ENCODE measurements at places on chromosomes 2 and 18. TPM values are rescaled to one million over a fixed set of nuclear protein-coding genes. Genes with fewer than 3 reads are reported as not detected.
A peak's percentile ranks its signal among the peaks of the same experiment; 100 is the strongest.

DNA sequence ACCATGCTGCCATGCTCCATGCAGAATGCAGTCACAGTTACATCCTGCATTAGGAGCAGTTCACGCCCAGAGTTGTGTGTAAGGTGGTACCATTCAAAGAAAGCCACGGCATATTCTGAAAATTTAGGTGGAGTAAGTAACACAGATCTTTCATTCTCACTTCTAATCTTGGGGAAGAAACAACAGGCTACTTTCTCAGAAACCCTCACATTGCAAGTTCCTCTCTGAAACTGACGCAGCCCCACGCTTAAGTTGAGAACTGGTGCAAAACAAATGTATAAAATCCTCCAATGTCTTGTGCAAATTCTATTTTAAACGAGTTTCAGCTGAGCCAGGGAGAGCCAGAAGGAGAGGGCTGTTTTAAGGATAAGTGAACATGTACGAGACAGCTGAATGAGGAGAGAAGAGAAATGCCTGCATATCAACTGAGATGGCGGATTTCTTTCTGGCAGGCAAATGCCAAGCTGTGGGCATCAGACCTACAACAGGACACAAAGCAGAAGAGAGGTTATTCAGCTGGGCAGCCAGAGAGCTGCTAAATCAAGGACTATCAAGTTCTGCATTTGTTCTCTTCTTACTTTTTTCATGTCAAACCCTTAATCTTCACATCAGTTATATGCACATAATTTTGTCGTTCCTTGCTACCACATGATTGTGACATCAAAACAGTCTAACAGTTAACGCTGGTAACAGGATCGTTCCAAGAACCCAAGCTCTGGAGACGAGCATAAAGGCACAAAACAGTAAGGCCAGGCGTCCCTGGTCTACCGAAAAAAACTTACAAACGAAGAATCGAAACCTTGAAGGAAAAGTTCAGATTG, 6.4 kb downstream of the ARL4C start:
- no peak overlapping the region for H3K27ac ChIP-seq
- no peaks in the 10 kb centered on the region for H3K4me1 ChIP-seq
- DNase-seq = no peak
- no peaks in the 10 kb centered on the region for H3K36me3 ChIP-seq

- H3K27me3 ChIP-seq = no peaks in the 10 kb centered on the region
- no peak overlapping the region for H3K27ac ChIP-seq
Observed at GRCh38 chr2:168545439-168546082, 89.5 kb downstream of the CERS6 start.

Gene CD226
- total RNA-seq = 6.4 TPM

- peak; percentile 97 for DNase-seq
- peaks cover 40% of the 10 kb centered on the region for H3K4me1 ChIP-seq
Observed at GRCh38 chr2:222655787-222656525, at the start of gene FARSB. Gene FARSB, minus strand, starts transcription at chr2:222656092. Its CDS starts 19 bp downstream, at chr2:222656073.

DNA sequence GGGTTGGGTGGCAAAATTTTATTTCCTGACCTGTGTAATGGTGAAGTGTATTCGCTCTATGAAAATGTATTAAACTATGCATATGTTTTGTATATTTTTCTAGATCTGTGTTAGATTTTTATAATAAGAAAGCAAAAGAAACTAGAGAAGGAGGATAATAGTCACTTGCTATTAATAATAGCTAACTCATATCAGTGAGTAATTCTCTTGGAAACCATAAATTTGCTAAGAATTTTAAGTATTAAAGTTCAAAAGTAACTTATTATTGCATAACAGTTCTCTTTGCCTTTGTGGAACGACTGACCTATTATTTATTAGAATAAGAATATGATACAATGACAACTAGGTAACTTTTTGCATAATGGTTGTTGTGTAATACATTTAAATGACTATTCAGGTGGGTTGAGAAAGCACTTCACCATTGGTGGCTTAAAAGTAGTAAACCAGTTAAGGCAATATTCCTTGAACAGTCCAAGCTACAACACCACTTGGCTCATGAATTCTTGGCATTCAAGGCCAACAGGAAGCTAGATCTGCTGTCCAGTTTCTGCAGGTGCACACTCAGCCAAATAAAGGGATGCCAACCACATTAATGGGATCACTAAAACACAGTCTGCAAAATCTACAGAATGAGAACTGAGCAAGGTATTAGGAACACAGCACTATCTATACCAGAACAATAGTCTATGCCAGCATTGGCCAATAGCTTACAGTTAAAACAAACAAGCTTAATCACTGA, 921.3 kb downstream of the CPS1 start:
- H3K36me3 ChIP-seq = no peaks in the 10 kb centered on the region
- H3K4me3 ChIP-seq = no peak overlapping the region
- no peaks in the 10 kb centered on the region for H3K4me1 ChIP-seq
- no peaks in the 10 kb centered on the region for H3K27me3 ChIP-seq
- DNase-seq = no peak

Gene TLX2
- total RNA-seq = 2.5 TPM

DNA sequence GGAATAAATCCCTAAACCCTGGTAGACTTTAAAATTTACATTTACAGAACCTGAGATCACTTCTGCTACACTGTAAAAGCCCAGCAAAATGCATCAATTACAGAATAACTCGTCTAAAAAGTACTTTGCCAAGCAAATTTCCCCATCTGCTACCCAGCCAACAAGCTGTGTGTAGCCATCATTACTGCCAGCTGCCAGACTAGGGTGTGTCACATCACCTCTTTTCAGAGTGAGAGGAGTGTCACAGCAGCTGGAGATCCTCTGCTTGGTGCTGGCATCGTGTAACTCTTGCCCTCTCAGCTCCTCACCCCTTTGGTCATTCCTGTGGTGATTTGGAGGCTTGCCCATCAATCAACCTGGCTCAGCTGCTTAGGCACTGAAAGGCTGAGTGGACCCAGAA, 340.4 kb upstream of the MMADHC start:
- H3K4me3 ChIP-seq = no peak overlapping the region
- no peaks in the 10 kb centered on the region for H3K27me3 ChIP-seq
- H3K27ac ChIP-seq = no peak overlapping the region
- DNase-seq = no peak
- H3K36me3 ChIP-seq = no peaks in the 10 kb centered on the region

DNA sequence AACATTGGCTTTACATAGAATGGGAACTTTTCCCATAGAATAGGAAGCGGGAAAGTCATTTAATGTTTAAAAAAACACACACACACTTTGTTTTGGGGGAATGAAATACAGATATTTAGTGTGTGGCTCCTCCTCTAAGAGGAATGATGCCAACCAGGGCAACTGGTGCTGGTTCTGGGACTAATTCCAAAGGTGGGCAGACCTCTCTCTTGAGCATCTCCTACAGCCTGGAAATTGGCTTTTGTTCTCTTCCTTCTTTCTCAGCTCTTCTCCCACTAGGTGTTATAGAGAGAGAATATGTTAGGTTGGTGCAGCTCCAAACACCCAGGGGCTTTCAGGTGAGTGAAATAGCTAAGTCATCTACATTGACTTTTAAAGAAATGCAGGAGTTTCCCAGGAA, 190.1 kb downstream of the RAD51AP2 start:
- H3K36me3 ChIP-seq = no peaks in the 10 kb centered on the region
- no peak overlapping the region for H3K27ac ChIP-seq
- H3K4me1 ChIP-seq = no peaks in the 10 kb centered on the region

Gene PRSS56
- total RNA-seq = not detected

GRCh38 chr18:69992776-69993175, 45.1 kb upstream of the CD226 start:
- H3K27me3 ChIP-seq = no peaks in the 10 kb centered on the region
- H3K27ac ChIP-seq = no peak overlapping the region
- no peak for DNase-seq
- H3K36me3 ChIP-seq = peaks cover 5% of the 10 kb centered on the region
- H3K4me1 ChIP-seq = no peaks in the 10 kb centered on the region
- H3K4me3 ChIP-seq = no peak overlapping the region

DNA sequence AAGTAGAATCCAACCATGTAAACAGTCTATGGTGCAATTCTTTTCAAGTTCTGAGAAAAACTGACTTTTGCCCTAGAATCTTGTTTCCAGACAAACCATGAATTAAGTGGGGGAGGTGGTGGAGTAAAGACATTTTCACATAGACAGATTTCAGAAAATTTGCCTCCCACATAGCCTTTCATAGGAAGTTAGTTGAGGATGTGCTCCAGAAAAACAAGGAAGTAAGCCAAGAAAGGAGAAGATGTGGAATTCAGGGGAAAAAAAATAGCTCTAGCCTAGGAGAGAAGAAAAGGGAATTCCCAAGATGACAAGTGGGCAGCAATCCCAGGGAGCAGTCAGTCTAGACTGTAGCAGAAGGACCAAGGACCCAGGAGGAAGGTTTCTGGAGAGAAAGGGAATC, 17.4 kb downstream of the RUFY4 start:
- DNase-seq = no peak
- no peak overlapping the region for H3K27ac ChIP-seq
- no peaks in the 10 kb centered on the region for H3K27me3 ChIP-seq

DNA sequence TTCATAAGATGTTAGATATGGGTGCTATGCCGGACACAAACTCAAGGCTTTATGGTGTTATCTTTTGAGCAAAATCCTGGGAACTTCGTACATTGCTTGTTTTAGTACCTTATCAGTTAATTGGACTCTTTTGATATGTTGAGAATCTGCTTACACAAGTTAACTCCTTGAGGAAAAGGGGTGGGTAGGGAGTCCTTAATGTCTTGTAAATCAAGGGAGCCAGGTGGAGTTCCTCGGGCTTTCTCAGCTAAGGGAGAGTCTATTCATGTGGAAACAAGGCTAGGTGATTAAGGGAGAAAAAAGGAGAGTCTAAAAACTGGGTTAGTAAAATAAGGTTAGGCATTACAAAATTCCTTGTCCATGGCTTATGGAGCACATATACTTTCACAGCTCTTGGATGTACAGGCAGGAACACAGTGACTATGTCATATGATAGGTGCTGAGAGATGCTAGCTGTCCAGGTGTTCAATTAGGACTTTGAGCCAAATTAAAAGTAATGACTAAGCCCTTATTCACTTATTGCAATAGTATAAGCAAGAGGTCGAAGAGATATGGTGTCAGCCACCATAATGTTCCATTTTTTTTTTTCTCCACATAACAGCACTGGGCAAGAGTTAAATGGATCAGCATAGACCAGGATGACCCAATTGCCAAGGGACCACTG, 59.5 kb upstream of the DYNAP start:
- H3K36me3 ChIP-seq = no peaks in the 10 kb centered on the region
- H3K4me1 ChIP-seq = peaks cover 45% of the 10 kb centered on the region
- DNase-seq = no peak
- H3K4me3 ChIP-seq = peak overlapping the region; percentile 7

- H3K4me3 ChIP-seq = no peak overlapping the region
- H3K27ac ChIP-seq = no peak overlapping the region
Observed at GRCh38 chr2:240465268-240465764, 29.9 kb downstream of the GPC1 start.

GRCh38 chr2:48259811-48260210, 270.1 kb upstream of the STON1 start:
- DNase-seq = no peak
- no peaks in the 10 kb centered on the region for H3K4me1 ChIP-seq
- no peak overlapping the region for H3K4me3 ChIP-seq

DNA sequence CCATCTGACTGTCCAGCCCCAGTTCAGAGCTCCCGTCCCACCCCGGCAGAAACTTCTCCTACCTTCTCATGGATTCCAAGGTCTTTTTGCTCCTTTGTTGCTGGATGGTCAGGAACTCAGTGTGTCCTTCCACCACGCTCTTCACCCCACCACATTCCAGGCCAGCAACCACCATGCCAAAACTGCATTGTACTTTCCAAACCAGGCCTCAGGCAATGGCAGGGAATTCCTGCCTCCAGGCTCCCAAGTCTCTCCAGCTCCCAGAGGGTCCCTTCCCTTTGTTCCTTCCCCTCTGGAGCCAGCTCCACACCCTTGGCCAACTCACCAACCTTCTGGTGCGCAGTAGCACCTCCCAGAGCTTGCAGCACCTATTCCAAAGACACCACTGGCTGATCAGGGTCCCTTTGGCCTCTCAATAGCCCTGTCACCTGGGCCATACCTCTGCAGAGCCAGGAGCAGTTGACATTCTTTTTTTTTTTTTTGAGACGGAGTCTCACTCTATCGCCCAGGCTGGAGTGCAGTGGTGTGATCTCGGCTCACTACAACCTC, 8.1 kb downstream of the CHMP1B start:
- H3K4me3 ChIP-seq = no peak overlapping the region
- H3K27ac ChIP-seq = no peak overlapping the region
- H3K27me3 ChIP-seq = no peaks in the 10 kb centered on the region
- H3K36me3 ChIP-seq = no peaks in the 10 kb centered on the region
- H3K4me1 ChIP-seq = no peaks in the 10 kb centered on the region

GRCh38 chr2:202337706-202338346, 38.3 kb upstream of the BMPR2 start:
- H3K4me3 ChIP-seq = no peak overlapping the region
- no peaks in the 10 kb centered on the region for H3K36me3 ChIP-seq
- H3K27ac ChIP-seq = no peak overlapping the region
- H3K27me3 ChIP-seq = no peaks in the 10 kb centered on the region
- no peaks in the 10 kb centered on the region for H3K4me1 ChIP-seq
- no peak for DNase-seq

DNA sequence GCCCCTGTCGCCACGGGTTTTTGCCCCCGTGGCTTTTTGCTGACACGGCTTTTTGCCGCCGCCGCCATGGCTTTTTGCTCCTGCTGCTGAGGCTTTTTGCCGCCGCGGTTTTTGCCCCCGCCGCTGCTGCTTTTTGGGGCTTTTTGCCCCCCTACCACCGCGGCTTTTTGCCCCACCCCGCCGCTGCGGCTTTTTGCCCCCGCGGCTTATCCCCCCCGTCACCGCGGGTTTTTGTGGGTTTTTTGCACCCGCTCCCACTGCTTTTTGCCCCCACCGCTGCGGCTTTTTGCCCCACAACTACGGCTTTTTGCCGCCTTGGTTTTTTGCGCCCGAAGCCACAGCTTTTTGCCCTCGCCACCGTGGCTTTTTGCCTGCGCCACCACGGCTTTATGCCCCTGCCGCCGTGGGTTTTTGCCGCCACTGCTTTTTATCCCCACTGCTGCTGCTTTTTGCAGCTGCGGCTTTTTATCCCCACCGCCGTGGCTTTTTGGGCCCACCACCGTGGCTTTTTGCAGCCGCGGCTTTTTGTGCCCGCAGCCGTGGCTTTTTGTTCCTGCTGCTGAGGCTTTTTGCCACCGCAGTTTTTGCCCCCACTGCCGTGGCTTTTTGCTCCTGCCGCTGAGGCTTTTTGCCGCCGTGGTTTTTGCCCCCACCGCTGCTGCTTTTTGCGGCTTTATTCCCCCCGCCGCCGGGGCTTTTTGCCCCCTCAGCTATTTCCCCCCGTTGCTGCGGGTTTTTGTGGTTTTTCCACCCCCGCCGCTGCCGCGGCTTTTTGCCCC, 2798.0 kb upstream of the TEKT4 start:
- no peaks in the 10 kb centered on the region for H3K27me3 ChIP-seq
- no peak overlapping the region for H3K4me3 ChIP-seq
- no peaks in the 10 kb centered on the region for H3K36me3 ChIP-seq
- H3K4me1 ChIP-seq = no peaks in the 10 kb centered on the region
- DNase-seq = no peak

All from Karpas-422 (cell line).